SJCRH30 (cell line): ENCODE measurements at places on chromosomes 11 and 22. TPM values are rescaled to one million over a fixed set of nuclear protein-coding genes. Genes with fewer than 3 reads are reported as not detected.

GRCh38 chr11:86610559-86611341 is 61.7 kb downstream of the ME3 start:
- no peaks in the 10 kb centered on the region for H3K27me3 ChIP-seq
- H3K4me1 ChIP-seq = no peaks in the 10 kb centered on the region
- H3K27ac ChIP-seq = no peak overlapping the region
- no peak overlapping the region for H3K4me3 ChIP-seq
- no peak for DNase-seq

DNA sequence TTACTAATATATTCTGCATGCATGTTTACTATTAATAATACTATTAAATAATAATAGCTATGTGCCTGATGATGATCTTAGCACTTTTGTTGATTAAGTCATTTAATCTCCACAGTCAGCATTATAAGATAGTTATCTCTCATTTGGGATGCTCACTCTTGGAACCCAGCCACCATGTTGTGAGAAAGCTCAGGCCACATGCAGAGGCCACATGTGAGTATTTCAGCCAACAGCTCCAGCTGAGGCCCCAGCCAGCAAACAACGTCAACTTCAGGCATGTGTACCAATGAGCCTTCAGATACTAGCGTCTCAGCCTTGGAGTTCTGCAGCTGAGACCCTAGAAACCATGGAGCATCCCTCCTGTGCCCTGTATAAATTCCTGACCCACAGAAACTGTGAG is 798.1 kb upstream of the LRRC4C start:
- DNase-seq = no peak
- H3K27me3 ChIP-seq = no peaks in the 10 kb centered on the region
- H3K4me1 ChIP-seq = no peaks in the 10 kb centered on the region
- H3K36me3 ChIP-seq = no peaks in the 10 kb centered on the region
- no peak overlapping the region for H3K27ac ChIP-seq

DNA sequence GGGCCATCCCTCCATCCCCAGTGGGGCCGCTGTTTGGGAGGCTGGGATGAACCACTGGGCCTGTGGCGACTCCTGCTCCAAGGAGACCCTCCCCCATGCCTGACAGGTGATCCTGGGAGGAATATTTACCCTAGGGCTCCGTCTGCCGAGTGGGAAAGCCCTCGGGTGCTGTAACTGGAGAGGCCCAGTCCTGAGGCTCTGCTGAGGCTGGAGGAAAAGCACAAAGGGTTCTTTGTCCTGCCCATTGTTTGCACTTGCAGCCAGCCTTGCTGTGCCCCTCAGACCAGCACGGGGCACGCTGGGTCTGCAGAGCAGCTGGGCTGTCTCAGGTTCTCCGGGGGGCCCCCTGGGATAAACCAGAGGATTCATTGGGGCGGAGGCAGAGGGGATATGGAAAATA is 321.1 kb downstream of the MN1 start:
- H3K36me3 ChIP-seq = no peaks in the 10 kb centered on the region
- H3K27me3 ChIP-seq = no peaks in the 10 kb centered on the region
- peaks cover 54% of the 10 kb centered on the region for H3K4me1 ChIP-seq
- H3K27ac ChIP-seq = peak overlapping the region; percentile 87
- H3K4me3 ChIP-seq = no peak overlapping the region

AKIP1 gene
- 22.6 and 22.7 TPM in 2 replicates for total RNA-seq

VSIG10L2 gene
- 0.02 TPM in 1 of 2 replicates, not detected in the other for total RNA-seq

IFITM1 gene
- 4.9 and 7.4 TPM in 2 replicates for total RNA-seq
